LHCN-M2 (cell line): ENCODE measurements at places on chromosomes 16 and 17.

DNA sequence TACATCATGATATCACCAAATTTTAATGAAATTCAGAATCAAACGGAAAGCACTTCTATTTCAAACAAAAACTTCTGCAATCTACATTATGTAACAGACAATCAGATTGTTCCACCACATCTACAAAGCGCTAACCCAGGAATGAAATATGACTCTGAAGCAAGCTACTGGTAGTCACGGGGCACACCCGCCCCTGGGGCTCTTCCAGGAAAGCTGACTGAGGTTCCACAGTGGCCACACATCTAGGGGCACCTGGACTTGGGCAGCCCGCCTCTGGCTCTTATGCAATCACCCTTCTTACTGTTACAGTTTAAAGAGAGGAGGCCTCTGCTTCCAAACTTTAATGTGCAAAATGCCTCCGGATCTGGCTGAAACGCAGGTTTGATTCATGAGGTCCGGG, 27.5 kb downstream of the ZCCHC14 start:
- DNase-seq = peak; percentile 77

DNA sequence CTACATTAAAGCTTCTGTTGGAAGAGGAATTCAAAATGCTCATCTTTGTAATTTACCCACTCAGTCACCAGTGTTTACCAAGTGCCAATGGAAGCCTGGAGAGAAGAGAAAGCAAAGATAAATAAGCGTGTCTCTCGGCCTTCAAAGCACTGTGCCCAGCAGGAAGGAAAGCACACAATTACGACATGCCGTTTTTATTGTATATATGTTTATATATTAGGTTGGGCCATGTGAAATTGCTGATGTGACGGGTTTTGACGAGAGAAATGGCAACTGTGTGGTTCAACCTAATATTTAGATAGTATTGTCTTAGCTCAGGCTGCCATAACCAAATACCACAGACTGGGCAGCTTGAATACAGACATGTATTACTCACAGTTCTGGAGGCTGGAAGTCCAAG, 79.3 kb upstream of the HSBP1 start:
- no peak for DNase-seq

DNA sequence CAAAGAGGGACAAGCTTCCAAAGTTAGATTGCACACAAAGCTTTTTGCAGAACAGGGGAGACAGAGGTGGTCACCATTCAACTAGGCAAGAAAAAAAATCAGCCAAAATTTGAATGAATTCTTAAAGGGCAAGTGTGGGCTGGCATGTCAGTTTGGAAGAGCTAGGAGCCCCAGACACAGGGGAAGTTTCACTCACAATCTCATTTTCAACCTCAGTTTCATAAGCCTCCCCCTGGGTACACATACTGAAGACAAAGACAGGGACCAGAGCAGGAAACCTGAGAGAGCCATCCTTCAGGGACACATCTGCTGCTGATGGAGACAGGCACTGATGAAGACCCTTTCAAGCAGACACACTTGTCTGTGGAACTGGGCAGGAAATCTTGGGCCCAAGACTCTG, 106.3 kb upstream of the PSMD7 start:
- DNase-seq = no peak

- DNase-seq = peak; percentile 37
These were observed 385 bp downstream of the CFAP119 start for GRCh38 chr16:30761427-30761927.

GRCh38 chr16:49484451-49484849, 110.8 kb downstream of the C16orf78 start:
- DNase-seq = no peak

DNA sequence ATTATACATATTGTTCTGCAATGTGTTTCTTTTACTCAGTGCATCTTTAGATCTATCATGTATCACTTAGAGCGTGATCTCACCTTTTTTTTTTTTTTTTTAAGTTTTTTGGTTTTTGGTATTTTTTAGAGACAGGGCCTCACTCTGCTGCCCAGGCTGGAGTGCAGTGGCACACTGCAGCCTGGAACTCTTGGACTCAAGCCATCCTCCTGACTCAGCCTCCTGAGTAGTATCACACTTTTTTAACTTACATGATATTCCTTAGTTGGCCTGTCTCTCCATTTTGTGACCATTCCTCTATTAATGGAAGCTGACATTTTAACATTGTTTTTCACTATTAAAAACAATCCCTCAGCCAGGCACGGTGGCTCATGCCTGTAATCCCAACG, 4.7 kb upstream of the MPO start:
- no peak for DNase-seq

- no peak for DNase-seq
These were observed 41.2 kb downstream of the TMC5 start for GRCh38 chr16:19458722-19459379.

DNA sequence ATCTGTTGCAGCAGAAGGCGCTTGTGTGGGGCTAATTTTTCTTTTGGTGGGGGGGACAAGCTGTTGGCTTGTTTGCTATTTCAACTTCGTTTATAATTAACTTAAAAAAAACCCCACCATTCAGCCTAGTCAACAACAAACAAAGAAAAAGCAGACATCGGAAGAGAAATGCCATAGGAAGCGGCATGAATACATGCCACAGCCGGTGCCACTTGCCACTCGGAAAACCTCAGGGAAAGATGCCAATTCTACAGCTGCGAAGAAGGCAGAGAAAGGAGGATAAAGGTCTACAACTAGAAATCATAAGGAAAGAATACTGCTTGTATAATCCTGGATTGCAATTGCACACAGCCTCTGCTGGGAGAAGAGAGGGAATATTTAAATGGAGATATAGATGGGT, 254.4 kb upstream of the PMFBP1 start:
- no peak for DNase-seq

GRCh38 chr16:27399969-27400368, 2.0 kb upstream of the IL21R start:
- DNase-seq = no peak

GRCh38 chr17:55458978-55459377, 37.3 kb upstream of the MMD start:
- peak; percentile 86 for DNase-seq

DNA sequence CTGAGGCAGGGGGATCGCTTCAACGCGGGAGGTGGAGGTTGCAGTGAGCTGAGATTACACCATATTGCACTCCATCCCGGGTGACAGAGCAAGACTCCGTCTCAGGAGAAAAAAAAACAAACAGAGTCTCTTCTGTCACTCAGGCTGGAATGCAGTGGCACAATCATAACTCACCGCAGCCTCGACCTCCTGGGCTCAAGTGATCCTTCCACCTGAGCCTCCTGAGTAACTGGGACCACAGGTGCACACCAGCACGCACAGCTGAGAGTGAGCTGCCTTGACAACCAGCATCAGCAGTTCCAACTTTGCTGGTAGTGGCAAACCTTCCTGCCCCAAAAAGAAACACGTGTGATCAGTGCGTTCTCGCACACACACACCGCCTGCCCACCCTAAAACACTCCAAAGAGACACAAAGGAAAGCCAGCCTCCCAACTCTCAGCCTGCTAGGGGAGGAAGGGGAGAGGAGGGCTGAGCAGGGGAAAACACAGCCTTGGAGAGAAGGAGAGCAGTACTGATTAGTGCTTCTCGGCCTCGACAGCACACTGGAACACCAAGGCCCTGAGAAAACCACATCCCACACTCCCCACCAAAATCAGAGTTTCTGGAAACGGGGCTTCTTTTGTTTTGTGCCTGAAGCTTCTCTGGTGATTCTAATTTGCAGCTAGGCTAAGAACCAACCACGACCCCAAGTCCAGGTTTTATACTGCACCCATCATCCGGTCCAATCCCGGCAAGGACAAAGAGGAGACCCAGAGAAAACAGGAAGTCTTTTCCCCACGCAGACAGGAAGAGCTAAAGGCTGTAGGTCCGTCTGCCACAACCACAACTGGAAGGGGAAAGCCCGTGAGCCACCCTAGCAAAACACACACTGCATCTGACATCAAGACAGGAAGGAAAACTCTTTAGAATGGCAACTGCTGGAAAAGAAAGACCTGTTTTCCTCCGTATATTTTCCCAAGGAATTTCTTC, 28.8 kb downstream of the ZCCHC14 start:
- peak; percentile 74 for DNase-seq

GRCh38 chr17:1511290-1511689, 5.1 kb downstream of the INPP5K start:
- DNase-seq = no peak

DNA sequence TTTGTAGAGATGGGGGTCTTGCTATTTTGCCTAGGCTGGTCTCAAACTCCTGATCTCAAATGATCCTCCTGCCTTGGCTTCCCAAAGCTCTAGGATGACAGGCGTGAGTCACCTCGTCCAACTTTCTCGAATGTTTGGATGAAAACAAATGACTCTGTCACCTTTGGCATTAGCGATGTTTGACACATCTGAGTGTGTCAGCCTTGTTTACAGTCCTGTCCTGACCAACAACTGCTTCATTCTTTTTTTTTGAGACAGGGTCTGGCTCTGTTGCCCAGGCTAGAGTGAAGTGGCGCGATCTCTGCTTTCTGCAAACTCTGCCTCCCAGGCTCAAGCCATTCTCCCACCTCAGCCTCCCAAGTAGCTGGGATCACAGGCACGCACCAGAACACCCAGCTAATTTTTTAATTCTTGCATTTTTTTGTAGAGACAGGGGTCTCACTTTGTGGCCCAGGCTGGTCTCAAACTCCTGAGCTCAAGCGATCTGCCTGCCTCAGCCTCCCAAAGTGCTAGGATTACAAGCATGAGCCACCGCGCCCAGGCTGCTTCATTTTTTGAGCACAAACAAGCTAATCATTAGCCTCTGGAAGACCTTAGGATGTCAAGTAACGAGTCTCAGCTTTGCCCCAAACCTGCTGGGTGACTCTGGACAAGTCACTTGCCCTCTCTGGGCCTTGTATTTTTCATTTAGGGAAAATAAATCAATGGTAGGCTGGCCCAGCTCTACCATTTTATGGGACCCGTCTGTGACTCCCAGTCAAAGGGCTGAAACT, 7.4 kb downstream of the MYH11 start:
- no peak for DNase-seq

GRCh38 chr16:65933703-65934102, 432.8 kb upstream of the CDH5 start:
- DNase-seq = no peak

- DNase-seq = no peak
These were observed 11.7 kb upstream of the GFAP start for GRCh38 chr17:44926821-44927525.

- no peak for DNase-seq
These were observed 42.0 kb upstream of the SLC6A2 start for GRCh38 chr16:55613613-55614335.

GRCh38 chr17:31148205-31148604, 53.4 kb downstream of the NF1 start:
- DNase-seq = peak; percentile 36

- no peak for DNase-seq
These were observed 416 bp downstream of the RNF43 start for GRCh38 chr17:58416937-58417299.

- peak; percentile 33 for DNase-seq
These were observed 54.5 kb downstream of the TUBD1 start for GRCh38 chr17:59838052-59838916.

GRCh38 chr16:81204798-81205680, 33.5 kb upstream of the BCO1 start:
- DNase-seq = peak; percentile 45

DNA sequence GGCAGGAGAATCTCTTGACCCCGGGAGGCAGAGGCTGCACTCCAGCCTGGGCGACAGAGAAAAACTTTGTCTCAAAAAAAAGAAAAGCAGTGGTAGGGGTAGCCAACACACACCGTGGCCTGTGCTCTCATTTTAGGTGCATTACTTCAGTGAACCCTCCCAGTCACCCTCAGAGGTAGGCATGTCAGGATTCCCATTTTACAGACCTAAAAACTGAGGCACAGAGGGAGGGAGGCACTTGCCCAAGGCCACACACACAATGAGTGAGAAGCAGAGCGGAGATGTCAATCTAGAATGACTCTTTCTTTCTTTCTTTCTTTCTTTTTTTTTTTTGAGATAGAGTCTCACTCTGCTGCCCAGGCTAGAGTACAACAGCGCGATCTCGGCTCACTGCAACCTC, 5.2 kb downstream of the COTL1 start:
- DNase-seq = no peak

DNA sequence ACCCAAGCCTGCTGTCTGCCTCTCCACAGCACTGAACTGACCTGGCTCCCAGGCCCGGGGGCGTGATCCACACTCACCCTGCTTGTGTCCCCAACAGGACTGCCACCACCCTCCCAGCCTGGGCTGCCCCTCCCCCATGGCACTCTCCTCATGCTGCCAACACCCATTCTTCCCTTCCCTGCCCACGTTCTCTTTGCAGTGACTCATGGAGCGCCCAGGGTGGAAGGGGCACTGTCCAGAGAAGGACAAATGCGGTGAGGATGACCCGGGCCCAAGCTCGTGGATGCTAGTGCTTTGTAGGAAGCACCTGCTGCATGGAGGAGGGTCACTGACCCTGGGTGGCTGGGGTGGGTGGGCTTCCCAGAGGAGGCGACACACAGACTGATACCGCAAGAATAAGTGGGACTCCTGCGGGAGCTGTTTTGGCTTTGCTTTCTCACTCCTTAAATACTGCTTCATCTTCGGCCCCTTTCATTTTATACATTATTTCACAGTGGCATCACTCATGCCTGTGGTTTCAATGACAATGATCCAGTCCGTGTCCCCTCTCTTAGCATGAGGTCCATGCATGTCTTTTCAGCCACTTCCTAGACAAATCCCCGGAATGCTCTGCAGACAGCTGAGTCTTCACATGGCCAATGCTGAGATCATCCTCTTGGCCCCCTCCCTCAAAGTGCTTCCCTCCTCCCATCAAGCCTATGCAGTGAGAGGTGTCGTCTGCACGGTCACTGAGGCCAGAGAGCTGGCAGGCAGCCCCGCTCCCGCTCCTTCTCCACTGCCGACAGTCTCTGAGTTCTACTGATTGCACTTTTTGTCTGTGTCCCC, 17.6 kb downstream of the CDK5R1 start:
- peak; percentile 73 for DNase-seq

- no peak for DNase-seq
These were observed 171.6 kb downstream of the CDH11 start for GRCh38 chr16:64950262-64950661.

- no peak for DNase-seq
These were observed 317.2 kb downstream of the C16orf95 start for GRCh38 chr16:87000001-87000400.

GRCh38 chr16:65739518-65739917, 617.7 kb upstream of the CDH11 start:
- DNase-seq = no peak

- no peak for DNase-seq
These were observed 52.0 kb upstream of the SREBF1 start for GRCh38 chr17:17888821-17889220.

DNA sequence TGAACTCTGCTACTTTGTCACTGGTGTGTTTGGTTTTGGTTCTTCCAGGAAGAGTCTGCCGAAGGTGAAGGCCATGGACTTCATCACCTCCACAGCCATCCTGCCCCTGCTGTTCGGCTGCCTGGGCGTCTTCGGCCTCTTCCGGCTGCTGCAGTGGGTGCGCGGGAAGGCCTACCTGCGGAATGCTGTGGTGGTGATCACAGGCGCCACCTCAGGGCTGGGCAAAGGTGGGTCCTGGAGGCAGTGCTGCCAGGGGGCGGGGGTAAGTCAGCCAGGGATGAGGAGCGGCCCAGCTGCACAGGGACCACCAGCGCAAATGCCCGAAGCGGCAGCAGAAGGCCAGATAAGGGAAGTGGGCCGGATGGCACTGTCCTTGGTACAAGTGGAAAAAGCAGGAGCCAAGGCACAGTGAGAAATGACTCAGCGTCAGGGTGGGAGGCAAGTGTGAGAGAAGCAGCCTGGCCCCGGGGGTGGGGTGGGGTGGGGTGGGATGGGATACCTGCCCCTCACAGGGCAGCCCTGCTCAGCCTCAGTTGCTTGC, 41.9 kb downstream of the TMEM11 start:
- no peak for DNase-seq

- peak; percentile 17 for DNase-seq
These were observed 3.0 kb upstream of the ADAMTS18 start for GRCh38 chr16:77437859-77438258.
